Aortic smooth muscle cell (primary cell): ENCODE measurements at places on chromosomes 1 and 21. TPM values are rescaled to one million over a fixed set of nuclear protein-coding genes. Genes with fewer than 3 reads are reported as not detected.

PDPN gene
- total RNA-seq: 0.06 TPM in 1 of 2 replicates, not detected in the other

CFHR4 gene
- total RNA-seq: not detected in 2 replicates

NAV1 gene
- 53.5 and 54.9 TPM in 2 replicates for total RNA-seq

TSPEAR gene
- total RNA-seq: not detected in 2 replicates

STUM gene
- not detected in 2 replicates for total RNA-seq

MNDA gene
- total RNA-seq: not detected in 2 replicates

TLCD4 gene
- 0.79 and 0.99 TPM in 2 replicates for total RNA-seq

MTARC1 gene
- total RNA-seq: 0.92 and 1.1 TPM in 2 replicates

ADAMTSL4 gene
- total RNA-seq: 6.3 and 10.4 TPM in 2 replicates

CALML6 gene
- total RNA-seq: 0.31 and 0.40 TPM in 2 replicates

MR1 gene
- total RNA-seq: 25.6 and 33.4 TPM in 2 replicates
